ENCODE measurements at places on chromosomes 5 and 9. TPM values are rescaled to one million over a fixed set of nuclear protein-coding genes. Genes with fewer than 3 reads are reported as not detected.

DNA sequence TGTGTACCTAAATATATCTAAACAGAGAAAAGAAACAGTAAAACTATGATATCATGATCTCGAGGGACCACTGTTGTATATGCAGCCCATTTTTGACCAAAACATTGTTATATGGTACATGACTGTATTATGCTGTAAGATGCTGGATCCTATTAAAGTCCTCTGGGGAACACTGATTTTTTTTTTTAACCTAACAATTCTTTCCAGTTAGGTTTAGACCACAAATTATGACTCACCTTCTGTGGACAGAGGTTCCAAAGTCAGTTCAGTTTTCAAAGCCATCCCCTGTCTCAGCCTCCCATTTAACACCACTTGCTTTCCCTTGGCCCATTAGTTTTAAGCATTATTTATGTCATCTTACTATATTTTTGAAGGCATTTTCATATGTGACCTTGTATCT, 27.1 kb downstream of the TRMO start:
- DNase-seq, result no peak

DNA sequence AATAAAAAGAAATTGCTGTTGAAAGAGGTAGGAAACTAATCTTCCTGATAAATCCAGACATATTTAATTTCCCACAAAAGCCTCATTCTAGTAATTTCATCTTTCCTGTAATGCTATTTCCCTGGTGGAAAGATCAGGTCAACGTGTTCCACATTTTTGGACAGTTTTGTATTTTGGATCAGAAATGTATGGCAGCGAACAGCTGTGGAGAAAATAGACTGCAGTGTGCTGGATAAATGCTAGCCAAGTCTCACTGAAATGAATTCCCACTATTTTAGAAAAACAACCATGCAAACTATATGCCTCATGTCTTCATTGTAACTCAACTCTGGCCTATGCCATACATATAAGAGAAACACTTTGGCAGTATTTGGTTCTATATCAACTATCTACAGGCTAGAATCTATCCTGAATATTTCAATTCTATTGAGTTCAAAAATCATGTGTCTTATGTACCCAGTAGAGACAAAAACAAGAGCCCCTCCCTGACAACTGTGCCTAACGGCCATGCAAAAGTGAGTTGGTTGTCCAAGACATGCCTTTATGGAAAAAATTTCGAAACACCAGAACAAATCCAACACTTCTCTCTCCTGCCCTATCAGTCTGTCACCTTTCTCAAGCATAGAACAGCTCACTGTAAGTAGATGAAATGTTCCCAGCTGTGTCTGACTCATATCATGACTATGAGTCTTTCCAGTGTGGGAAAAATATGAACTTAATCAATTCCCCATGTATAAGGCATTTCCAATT, 191.3 kb upstream of the NREP start:
- DNase-seq, result no peak

DNA sequence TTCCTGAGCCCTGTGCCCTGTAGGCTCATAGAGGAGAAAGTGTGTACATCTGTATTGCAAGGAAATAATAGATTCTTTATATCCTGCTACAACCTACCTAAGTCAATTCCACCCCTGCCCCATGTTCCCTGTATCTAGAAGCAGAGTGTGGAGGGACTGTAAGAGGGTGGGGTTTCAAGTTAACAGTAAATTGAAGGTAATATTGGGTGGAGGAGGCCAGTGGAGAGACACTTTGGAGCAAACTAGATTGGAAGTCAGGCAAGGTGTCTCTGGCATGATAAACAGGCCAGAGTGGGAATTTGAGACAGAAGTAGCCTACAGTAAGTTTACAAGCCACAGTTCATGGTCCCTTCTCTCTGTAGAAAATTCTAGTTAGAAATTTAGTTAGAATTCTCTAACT, 2.3 kb upstream of the HEMGN start:
- no peak for DNase-seq

GRCh38 chr9:120937596-120937995, 11.0 kb upstream of the TRAF1 start:
- no peak for DNase-seq

- no peak for DNase-seq
Measured at GRCh38 chr9:128894764-128895163, 12.8 kb downstream of the LRRC8A start.

NFIB gene
- 1.5 TPM for total RNA-seq
